ENCODE measurements at places on chromosomes 16 and 17.

DNA sequence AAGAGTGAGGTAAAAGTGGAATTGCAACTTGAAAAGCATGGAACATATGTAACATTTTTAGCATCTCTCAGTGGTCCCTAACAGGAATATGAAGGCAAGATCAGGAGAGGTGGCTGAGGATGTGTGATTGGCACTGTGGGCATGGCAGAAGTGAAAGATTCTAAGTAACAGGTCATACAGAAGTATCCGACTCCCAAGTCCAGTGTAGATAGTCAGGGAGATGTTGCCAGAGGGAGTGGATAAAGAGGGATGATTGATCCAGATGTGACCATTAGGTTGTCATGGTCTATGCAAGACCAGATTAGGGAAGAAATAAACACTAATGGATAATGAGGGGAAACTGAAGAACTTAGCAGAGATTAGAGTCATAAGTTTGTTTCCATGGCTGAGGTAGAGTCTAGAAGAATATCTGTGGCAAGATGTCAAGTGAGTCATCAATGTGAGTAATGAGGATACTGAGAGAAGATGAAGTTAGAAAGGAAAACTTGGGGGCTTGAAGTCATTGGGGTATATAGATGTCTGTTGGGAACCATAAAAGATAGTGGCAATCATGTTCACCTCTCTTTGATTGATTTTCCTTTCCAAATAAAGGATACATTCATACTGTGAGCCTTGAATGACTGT lies 23.9 kb upstream of the CAPNS2 start:
- DNase-seq: no peak

GRCh38 chr17:51166987-51167931 lies 1.0 kb downstream of the NME2 start:
- peak; percentile 45 for DNase-seq

GRCh38 chr16:80667925-80668324 lies 127.1 kb downstream of the DYNLRB2 start:
- no peak for DNase-seq

- no peak for DNase-seq
These were observed 58.1 kb downstream of the MAP2K4 start for GRCh38 chr17:12078791-12079190.

DNA sequence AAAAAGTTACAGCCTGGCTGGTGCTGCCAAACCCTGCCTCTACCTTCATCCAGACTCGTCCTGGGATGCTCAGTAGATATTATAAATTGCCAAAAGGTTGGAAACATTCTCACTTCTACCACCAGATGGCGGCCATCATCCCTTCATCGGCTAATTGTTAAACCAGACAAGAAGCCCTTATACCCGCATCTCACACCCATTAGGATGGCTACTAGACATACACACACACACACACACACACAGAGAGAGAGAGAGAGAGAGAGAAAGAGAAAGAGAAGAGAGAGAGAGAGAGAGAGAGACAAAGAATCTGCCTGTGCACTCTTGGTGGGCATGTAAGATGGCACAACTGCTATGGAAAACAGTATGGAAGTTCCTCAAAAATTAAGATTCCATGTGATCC lies 15.0 kb upstream of the SCIMP start:
- DNase-seq: peak; percentile 36

- no peak for DNase-seq
These were observed 3.9 kb downstream of the TMEM94 start for GRCh38 chr17:75460295-75460694.

DNA sequence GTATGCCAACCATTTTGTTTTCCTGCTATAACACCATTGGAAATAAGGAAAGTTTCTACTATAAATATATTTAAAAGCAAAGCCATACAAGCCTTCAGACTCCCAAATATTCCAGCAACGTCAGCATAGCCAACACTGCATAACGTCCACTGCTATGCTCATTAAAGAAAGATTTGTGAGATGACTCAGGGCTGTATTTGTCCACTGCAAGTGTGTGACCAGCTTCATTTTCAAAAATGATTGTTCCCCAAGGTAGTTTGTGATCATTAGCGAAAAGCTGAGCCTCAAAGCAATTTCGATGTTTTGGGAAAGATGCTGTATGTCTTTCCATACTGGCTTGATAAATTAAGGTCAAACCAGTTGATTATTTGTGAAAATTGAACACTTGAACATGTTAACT lies 14.9 kb upstream of the CCDC182 start:
- DNase-seq: no peak

- DNase-seq: no peak
These were observed 68.7 kb downstream of the BANP start for GRCh38 chr16:88019821-88020515.

- DNase-seq: no peak
These were observed 170.9 kb downstream of the RAB11FIP4 start for GRCh38 chr17:31562376-31562840.

DNA sequence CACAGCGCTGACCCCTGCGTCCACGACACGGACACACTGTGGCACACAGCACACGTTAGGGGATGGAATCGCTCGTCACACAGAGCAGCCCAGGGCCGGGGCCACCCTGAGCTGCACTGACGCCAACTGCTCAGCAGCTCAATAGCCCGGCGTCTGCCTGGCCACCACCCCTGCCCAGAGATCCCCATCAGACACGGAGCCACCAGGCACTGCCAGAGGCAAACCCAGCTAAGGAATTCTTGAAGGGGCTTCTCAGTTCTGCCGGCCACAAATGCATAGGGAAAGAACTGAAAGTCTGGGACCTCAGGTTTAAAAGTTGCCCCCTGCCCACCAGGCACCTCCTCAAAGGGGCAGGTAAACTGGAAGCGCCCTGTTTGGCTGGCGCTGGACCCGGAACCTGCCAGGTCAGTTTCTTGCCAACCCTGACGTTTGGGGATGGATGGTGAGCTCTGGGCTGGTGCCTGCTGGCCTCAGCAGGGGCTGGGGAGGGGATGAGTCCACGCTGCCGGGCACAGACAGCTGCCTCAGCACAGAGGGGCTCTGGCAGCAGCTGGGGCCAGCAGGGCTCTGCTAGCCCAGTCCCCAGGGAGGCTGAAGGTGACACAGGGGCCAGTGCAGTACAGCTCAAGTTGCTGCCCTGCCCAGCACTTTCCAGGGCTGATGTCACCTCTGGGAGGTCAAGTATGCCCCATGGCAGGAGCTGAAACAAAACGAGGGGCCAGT lies 33.2 kb downstream of the TIMM22 start:
- DNase-seq: no peak

- DNase-seq: no peak
These were observed 270.0 kb upstream of the SOX9 start for GRCh38 chr17:71850812-71851211.

GRCh38 chr16:7602291-7602950 lies 269.8 kb downstream of the RBFOX1 start:
- no peak for DNase-seq

GRCh38 chr16:29784901-29785500 lies 5.5 kb upstream of the KIF22 start:
- DNase-seq: peak; percentile 52

DNA sequence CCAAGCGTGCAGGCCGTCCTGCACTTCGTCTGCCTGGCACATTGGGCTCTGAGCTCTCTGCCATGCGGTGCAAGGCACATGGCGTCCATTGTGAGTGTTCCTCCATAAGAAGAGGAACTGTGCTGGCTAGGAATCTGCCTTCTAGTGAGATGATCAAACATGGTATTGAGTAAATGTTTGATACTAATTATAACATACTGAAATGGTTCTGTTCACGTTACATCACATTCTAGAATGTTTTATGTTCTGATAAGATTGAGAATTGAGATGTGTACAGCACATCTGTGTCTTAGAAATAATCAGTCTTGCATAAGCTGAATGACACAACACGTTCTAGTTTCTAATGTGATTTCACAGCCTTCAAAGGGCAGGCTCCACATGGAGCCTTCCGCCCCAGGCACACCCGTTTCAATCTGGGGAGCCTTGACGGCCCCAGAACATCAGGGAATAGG lies 42.9 kb downstream of the USP10 start:
- no peak for DNase-seq

DNA sequence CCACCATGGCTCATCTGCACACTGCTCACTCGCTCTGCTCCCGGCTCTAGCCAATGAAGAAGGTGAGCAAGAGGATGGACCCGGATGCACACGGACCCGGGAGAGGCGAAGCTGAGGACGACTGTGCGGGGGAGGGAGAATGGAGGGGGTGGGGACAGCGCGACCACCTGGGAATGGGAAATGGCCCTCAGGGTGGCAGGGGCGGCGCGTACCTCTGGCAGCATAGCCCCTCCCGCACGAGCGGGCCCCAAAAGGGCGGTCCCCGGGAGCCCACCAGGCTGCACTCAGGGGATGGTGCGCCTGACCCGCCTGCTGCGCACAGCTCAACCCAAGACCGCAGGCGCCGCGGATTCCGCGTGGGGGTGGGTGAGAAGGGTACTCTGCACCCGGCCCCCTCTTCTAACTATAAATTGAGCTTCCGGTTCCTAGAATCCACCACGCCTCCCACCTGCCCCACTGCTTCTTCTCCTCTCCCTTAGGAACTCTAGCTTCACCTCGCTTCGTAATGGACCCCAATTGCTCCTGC lies 6.1 kb downstream of the MT1H start:
- peak; percentile 32 for DNase-seq

DNA sequence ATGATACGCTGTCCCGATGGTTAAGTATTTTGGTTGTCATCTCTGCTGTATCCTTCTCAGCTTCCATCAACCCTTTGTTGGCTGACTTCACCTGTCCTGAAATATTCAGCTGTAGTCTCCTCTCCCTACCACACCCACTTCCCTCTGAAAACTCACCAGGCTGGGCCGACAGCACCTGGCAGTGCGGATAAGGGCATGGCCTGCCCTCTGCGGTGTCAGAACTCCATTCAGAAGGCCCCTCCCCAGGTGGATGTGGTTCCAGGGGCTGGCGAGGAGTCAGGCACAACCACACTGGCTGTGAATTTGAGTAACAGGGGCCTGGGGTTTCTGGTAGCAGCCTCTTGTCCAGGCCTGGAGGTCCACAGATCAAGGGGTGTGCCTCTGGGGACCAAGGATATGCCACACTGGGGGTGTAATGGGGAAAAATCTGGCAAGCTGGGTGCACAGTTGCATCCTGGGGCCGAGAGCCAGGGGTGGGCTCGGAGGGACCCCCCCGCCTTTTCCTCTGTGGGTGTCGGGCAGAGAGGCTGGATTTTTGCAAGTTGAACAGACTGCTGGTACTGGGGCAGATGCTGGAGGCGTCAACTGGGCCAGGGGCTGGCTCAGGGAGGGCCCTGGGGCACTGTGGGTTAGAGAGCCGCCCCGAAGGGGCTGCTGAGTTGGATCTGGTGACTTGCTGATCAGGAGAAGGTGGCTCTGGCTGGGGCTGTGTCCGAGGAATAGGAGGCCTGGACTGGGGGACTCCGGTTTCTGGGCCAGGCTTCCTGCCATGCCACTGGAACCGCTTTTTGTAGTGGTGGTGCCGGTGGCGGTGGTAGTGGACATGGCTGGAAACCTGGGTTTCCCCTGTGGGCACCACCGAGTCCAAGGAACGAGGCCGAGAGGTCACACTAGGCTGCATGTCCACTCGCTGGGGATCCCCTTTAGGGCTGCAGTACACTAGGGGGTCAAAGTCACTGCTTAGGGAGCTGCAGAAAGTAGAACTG lies 5.6 kb upstream of the SUPT4H1 start:
- DNase-seq: no peak

GRCh38 chr16:49440156-49441065 lies 66.8 kb downstream of the C16orf78 start:
- DNase-seq: no peak

- no peak for DNase-seq
These were observed 5.2 kb downstream of the FLCN start for GRCh38 chr17:17231621-17232302.

DNA sequence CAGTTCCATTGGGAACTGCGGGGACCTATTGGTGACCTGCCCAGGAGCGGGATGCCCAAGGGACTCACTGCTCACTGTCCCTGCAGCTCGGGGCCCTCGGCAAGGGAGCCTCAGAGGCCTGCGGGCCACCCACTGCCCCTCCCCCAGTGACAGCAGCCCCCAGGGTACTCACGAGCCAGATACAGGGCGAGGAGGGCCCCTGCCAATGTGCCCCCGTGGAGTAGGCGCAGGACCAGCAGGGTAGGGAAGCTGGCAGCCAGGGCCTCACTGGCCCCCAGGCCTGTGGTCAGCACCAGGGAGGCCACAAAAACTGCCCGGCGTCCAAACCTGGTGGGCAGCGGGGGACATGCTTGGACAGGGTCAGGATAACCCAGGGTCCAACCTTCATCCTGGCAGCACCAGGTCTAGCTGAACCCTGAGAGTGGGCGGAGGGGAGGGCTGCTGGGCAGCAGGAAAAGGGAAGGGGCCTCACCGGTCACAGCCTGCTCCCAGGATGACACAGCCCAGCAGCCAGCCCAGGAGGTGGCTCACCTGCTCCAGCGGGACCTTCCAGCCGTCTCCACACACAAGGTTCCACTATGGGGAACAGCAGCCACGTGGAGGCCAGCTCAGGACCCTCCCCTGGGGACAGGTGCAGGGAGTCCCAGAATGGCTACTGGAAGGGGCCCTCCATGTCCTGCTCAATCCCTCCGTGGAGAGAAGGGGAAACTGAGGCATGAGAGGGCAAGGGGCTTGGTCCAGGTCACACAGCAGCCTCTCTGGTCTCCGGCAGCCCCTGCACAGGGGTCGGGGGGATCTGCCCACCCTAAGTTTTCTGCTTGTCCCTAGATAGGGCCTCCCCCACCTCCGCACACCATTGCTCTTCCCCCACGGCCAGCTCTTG lies 855 bp downstream of the SLC22A31 start:
- DNase-seq: no peak

- no peak for DNase-seq
These were observed 77.1 kb downstream of the SDK2 start for GRCh38 chr17:73566905-73567782.

GRCh38 chr16:2296661-2297505 lies 29.0 kb upstream of the RNPS1 start:
- no peak for DNase-seq

DNA sequence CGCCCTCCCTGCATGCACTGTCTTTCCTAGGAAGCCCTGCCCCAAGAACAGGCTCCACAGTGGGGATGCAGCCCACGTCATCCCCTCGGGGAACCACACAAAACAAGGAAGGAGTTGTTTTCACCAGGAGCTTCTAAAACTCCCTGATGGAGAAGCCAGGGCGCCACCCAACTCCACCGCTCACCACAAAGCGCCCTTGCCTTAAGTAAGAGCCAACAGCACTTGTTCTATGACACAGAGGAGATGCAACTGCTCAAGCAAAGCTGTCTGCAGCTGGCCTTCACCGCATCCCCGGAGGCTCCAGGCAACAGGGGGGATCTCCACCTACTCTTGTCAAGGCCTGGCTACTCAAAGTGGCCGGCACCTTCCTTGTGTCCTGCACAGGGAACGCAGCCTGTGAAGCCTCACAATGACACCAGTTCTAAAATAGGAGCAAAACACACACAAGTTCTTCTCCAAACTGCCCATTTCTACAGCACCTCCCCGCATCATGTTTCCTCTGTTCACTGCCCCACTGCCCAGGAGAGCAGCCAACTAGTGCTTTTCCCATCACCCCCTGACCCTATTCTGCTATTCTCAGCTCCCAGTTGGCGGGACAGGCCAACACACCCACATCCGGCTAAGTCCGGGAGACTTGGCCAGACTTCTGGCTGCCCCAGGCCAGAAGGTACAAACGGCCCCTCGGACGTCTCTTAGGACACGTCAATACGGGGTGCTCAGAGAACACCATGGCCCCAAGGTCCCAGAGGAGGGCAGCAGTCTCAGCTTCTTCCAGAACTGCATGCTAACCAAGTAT lies 24.2 kb downstream of the MPG start:
- no peak for DNase-seq

- no peak for DNase-seq
These were observed 25.7 kb downstream of the CALB2 start for GRCh38 chr16:71384073-71384724.

- DNase-seq: no peak
These were observed 40.8 kb downstream of the MRM1 start for GRCh38 chr17:36641877-36642845.

All from stimulated activated CD4-positive, alpha-beta T cell treated with anti-CD3 and anti-CD28 coated beads, Interleukin-15, amount 100 ng/mL, for 48 hours (primary cell).